Stimulated activated CD4-positive, alpha-beta T cell treated with anti-CD3 and anti-CD28 coated beads, Interleukin-1b, Interleukin-23, amount 100 ng/mL, for 1 hour (primary cell): ENCODE measurements at places on chromosomes 2 and 18.

- DNase-seq, result no peak
These were observed 23.0 kb downstream of the BIN1 start for GRCh38 chr2:127083819-127084503.

- no peak for DNase-seq
These were observed 499.1 kb upstream of the FSIP2 start for GRCh38 chr2:185239491-185239890.

DNA sequence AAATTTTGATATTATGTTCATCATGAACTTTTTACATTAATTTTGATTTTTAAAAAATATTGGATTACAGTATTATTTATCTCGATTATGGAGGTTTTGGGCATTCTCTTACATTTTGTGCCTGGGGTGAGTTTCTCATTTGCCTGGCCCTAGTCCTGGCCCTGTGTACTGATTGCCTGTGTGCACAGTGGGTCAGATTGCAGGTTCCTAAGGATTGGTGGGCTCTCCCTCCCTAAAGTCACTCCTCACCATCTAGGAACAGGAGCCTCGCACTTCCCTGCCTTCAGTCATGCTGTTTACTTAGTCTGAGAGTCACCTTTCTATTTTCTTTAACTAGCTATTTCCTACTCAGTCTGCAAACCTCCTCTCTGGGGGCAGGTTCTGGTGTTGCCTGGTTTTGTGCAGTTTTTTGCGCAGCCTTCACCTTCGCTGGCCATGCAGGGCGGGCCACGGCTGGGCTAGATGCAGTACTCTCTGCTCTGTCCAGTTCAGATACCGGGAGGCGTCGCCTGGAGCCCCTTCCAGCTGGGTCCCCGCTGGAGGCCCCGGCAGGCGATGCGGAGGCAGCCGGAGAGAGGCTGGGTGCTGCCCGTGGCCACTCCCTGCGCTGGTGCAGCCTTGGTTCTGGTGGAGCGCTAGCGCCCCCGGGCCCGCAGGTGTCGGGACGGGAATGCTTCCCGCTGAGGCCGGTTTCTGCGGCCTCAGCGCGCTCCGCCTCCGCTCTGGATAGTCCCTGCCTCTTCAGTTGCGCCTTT lies 23.3 kb upstream of the MC5R start:
- DNase-seq, result no peak

DNA sequence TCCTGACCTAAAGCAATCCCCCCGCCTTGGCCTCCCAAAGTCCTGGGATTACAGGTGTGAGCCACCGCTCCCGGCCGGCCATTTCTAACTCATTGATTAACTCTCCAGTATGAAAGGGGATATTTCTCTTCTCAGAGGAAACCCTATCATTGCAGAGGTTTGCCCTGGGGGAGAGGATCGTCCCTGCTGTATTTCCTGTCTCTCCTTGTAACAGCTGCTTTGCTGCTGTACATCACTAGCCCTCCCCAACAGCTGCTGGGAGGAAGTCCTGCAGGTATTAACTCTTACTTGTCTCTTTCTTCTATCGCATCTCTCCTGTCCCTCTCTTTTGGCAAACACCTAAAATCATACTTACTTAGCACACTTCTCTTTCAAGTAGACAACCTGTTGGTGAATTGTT lies 219.0 kb upstream of the DSEL start:
- DNase-seq, result no peak

- DNase-seq, result no peak
These were observed 23.0 kb downstream of the ST8SIA5 start for GRCh38 chr18:46733872-46734271.
